ENCODE measurements at places on chromosomes 7 and 10.
A peak's percentile ranks its signal among the peaks of the same experiment; 100 is the strongest.

DNA sequence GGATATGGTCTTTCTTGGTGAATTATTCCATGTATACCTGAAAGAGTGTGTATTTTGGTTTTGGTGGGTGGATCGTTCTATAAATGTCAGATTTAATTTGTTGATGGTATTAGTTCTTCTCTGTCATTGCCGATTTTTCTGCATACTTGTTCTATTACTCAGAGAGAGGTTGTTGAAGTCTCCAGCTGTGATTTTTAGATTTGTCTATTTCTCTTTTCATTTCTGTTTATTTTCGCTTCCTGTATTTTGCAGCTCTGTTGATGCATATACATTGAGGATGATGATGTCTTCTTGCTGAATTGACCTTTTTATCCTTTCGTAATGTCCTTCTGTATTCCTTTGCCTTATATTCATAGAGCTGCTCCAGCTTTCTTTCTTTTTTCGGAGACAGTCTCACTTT lies 12.1 kb upstream of the BHLHA15 start:
- DNase-seq, result no peak

GRCh38 chr10:100743626-100744135 lies 1.7 kb upstream of the PAX2 start:
- DNase-seq, result peak; percentile 19

DNA sequence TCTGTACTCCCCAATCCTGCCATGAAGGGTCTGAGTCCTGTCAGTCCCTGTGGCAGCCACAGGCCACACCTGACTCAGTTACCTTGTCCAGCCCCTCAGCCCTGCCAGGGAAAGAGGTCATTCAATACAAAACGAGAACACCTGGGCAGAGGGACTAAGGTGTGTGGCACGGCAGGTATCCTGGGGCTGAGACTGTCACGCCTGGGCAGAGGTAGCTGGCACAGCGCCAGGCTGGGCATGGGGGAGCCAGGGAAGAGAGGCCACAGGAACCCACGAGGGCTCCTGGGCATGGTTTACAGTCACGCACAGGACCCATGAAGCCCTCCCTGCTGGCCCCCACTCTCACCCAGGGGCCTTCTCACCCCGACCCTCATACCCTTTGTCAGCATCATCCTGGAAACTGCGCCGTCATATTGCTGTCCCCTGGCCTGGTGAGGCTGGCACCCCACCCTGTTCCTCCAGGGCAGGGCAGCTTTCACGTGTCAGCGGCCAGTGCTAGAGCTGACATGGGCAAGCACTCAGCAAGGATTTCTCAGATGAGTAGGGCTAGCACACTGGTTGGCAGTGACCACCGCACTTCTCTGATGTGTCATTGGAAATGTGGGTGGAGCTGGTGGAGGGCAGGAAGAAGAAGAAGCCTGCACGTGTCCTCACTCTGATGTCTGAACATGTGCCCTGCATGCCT lies 42.7 kb downstream of the LRRC18 start:
- DNase-seq, result no peak

DNA sequence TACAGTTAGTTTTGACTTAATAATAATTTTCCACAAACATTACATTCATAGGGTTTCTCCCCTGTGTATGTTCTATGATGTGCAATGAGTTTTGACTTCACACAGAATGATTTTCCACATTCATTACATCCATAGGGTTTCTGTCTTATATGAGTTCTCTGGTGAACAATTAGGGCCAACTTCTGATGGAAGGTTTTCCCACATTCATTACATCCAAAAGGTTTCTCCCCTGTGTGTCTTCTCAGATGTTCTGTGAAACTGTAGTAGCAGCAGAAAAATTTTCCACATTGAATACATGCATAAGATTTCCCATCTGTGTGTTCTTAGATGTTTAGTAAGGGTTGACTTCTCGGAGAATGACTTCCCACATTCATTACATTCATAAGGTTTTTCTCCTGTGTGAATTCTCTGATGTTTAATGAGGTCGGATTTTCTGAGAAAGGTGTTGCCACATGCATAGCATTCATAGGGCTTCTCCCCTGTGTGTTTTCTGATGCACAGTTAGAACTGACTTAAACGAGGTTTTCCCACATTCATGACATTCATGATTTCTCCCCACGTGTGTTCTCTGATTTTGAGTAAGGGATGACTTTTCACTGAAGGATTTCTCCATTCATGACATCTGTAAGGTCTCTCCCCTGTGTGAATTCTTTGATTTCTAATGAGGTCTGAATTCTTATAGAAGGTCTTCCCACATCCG lies 118.5 kb downstream of the ZNF33B start:
- DNase-seq, result no peak

DNA sequence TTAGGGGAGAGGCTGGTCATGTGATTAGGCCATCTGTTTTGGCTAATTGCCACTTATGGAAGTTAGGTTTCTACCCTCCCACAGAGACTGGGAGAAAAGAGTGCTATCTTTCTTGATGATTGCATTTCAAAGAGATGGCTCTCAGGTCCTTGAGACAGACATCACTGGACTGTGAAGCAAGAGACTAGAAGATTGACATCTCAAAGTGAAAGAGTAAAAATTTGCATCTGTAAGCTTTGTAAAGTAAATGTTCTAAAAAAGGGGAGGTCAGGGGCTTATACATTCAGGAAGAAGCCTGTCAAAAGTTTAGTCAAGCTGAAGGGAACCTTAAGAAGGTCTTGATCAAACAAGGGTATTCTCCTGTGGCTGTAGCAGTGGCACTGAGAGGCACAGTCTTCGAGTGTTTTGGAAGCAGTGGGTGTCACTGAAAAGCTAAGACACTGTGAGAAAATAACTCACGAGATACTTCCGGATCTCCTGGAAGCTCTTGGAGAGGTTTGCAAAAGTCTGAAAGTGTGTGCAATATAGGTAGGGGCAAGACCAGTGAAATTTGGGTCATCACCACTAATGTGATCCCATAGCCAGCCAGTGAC lies 342.1 kb downstream of the PHF14 start:
- no peak for DNase-seq

DNA sequence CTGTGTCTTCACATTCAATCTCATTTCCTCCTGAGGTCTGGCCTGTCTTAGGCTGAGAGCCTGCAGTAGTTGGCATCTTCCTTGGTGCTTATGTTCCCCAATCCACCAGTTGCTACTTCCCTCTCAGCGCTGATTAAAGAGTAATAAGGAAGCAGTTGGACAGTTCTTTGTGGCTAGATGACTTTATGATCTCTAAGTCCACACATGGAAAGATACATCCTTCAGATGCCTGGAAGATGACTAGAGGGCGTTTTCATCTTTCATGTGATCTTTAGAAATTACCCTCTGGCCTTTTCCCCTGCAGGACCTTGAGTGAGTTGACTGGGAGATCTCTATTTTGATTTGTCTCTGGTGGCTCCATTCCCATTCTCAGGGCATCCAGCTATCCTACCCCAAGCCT lies 204.5 kb downstream of the GRM3 start:
- no peak for DNase-seq

- DNase-seq, result no peak
Observed at GRCh38 chr7:114789871-114790311, 132.0 kb upstream of the MDFIC start.

DNA sequence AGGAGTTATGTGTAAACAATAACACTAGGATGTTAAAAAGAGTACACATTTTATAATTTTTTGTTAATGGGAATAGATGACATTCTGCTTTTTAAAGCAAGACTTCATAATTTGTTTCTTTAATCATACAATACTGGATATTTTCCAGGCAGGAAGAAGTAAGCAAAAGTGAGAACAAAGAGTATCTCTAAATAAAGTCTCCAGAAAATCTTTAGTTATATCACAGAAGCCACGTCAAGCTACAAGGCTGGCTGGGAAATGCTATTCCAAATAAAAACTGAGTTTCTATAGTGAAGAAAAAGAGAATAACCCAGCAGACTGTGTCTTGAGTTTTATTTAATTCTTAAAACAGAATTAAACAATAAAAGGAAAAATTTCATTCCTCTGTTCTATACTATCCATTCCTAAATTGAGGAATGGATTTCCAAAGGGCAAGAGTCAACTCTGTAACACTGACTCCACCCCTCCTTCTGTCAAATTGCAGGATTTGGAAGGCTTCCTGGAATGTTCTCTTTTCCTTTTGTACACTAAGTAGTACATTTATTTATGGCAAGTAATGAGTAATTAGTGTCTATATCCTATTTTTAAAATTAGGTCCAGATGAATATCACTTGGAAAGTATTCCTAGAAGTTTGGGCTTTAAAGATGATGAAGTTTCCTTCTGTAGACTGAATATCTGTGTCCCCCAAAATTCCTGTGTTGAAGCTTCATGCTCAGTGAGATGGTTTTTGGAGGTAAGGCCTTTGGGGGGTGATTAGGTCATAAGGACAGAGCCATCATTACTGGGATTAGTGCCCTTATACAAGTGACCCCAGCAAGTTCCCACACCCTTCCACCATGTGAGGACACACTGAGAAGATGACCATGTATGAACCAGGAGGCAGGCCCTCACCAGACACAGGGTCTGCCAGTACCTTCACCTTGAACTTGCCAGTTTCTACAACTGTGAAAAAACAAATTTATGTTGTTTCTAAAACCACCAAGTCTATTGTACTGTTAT lies 290.9 kb downstream of the CRPPA start:
- no peak for DNase-seq

- DNase-seq, result no peak
Observed at GRCh38 chr10:124550293-124551034, 88.8 kb downstream of the LHPP start.

GRCh38 chr7:142813226-142813625 lies 41.6 kb upstream of the EPHB6 start:
- no peak for DNase-seq

GRCh38 chr7:3094701-3095445 lies 51.2 kb upstream of the CARD11 start:
- peak; percentile 11 for DNase-seq

- DNase-seq, result peak; percentile 20
Observed at GRCh38 chr7:101126651-101127459, at the start of gene SERPINE1. Gene SERPINE1 (plus strand): TSS chr7:101127104. CDS start chr7:101128394, 1,290 bp downstream.

DNA sequence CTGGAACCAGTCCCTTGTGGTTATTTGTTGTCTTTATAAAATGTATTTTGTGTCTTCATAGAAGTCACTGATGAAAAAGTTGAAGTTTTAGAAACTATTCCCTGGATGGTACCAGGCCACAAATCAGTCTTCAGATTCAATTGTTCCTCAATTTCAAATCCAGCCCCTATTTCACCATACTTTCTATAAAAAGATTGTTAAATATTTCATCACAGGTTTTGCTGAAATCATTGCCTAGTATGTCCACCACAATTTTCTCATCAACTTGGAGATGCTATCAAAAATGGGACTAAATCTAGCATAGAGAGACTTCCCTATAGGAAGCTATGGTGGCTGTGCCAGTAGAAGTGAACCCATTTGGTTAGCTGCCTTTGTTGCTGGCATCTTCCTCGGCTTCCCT lies 118.5 kb downstream of the RAB18 start:
- DNase-seq, result no peak

- no peak for DNase-seq
Observed at GRCh38 chr7:34452363-34452762, 205.7 kb upstream of the NPSR1 start.

GRCh38 chr10:121655254-121656144 lies 57.3 kb upstream of the FGFR2 start:
- DNase-seq, result no peak

GRCh38 chr7:130303982-130304381 lies 11.0 kb downstream of the CPA4 start:
- no peak for DNase-seq

DNA sequence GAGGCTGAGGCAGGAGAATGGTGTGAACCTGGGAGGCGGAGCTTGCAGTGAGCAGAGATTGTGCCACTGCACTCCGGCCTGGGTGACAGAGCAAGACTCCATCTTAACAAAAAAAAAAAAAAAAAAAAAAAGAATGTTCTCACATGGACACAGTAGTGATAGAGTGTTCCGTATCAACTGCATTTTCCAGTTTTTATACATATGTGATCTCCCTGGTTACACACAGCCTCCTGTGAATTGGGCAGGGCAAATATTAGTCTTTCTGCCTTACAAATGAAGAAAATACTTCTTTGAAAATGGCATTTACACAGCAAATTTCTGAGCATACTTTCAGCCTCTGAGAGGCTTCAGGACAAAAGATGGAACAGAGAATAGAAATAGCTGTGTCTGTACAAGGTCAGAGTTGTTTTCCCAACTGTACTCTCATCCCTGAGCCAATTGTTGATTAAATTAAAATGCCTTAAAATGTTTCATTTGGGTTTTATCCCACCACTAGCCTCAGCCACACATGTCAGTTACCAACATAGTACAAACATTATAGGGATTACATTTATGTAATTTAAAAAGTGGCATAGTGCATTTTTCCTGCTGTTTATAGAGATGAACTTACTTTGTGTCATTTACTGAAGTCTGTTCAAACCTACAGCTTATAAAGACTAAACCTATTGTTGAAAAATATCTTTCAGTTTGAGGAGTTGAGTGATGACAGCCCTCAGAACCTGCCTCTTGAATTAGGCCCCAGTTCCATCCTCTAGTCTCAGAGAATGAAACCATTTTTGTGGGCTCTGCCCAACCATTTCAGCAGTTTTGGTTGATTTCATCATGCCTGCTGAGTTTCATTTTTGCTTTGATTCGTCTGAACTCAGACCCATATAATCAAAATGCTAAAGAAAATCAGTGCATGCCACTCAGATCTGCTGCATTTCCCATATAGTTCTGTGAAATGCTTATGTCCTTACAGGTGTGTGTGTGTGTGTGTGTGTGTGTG lies 609.4 kb upstream of the C7orf33 start:
- no peak for DNase-seq

DNA sequence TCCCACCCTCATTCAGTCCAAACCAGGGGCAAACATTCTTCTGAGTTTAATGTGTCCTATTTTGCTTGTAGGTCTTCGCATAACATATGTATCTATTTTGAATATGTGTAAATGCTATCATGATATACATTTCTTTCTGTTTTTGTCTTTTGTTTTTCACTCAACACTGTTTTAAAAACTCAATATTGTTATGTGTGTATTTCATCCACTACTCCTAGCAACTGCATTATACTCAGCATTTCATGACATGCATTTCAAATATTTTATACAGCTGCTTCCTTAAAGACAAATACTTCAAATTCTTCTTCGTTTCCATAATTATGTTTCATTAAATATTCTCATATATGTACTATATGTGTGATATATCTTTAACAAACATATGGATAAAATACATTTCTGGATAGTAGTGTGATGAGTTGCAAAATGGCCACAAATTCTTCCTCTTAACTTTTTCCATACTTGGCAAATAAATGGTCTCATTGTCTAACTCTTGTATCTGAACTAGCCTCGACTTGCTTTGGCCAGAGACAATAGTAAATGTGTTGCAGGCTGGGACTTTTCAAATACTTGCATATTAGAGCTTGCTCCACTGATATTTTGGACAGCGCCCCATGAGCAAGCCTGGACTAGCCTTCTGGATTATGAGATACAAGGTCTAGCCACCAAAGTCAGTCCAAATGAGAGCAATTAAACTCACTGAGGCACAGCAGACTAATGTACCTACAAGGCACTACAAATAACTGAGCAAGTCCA lies 539.7 kb upstream of the KCND2 start:
- no peak for DNase-seq

- no peak for DNase-seq
Observed at GRCh38 chr10:88473989-88474883, 108.9 kb downstream of the RNLS start.

GRCh38 chr7:155585951-155586350 lies 39.6 kb upstream of the CNPY1 start:
- DNase-seq, result no peak
